ENCODE measurements at places on chromosomes 2 and 18.

DNA sequence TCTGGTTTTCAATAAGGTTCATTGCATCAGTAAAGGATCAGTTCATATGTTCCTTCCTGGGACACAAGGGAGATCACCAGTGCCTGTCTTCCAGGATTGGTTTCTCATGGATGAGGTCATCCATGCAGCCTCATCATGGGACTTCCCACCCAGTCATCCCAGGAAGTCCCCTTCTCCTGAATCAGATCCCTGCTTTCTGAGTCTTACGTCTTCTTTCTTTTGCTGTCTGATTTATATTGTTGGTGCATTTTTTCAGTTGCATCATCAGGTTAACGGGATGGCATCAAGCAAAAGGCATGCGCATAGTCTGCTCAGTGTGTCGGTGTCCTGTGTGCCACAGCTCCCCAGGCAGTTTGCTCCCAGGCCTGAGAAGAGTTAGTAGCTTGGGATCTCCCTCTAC is 105.9 kb downstream of the SOX11 start:
- no peak for DNase-seq

DNA sequence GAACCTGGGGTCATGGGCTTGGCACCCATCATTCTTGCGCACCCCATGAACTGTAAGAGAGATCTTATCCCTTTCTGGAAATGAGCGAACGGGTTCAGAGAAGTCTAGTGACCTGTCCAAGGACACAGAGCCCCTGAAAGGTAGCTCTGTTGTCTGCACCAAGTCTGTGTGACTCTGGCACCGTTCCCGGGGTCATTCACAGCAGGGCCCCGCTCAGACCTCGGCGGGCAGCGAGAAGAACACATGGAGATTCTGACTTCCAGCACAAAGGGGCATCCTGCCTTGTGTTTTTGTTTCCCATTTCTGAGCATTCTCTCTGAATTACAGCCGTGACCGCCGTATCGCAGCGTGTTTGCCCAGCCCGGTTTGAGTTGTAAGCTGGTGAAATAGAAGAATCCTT is 231.7 kb downstream of the KLHL29 start:
- no peak for DNase-seq

DNA sequence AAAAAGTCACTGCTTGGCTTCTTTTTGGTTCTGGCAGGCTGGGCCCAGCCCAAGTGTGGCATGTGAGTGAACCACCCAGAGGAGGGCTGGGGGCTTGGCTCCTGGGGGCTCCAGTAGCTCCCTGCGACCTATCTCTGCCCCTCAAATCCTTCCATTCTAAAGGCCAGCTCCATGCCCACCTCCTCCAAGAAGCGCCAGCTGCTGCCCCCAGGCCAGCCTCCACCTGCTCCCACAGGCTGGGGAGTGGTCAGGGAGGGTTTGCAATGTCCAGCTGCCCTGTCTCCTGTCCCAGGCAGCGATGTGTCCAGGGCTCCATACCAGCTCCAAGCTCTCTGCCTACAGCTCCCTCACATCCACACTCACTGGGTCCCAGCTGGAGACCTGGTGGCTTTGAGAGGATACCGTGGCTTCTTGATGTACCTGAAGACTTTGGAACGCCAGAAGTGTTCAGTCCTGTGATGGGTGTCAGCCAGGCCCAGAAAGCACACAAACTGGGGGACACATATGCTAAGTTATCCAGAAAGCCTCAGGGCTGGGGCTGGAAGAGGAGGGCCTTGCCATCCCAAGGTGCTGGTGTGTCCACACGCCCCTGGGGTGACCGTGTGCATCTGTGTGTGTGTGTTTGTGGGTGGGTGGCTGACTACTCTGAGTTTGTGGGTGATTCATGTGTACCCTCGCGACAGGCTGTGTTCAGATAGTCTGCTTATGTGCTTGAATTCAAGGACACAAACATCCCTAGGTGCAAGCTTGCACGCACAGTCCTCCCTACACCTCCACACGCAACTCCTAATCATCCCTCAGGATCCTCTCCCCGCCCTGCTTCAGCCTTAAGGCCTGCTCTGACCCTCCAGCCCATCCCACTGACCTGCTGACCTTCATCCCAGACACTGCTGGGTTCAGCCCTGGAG is 33.4 kb downstream of the ZFP36L2 start:
- DNase-seq, result no peak

DNA sequence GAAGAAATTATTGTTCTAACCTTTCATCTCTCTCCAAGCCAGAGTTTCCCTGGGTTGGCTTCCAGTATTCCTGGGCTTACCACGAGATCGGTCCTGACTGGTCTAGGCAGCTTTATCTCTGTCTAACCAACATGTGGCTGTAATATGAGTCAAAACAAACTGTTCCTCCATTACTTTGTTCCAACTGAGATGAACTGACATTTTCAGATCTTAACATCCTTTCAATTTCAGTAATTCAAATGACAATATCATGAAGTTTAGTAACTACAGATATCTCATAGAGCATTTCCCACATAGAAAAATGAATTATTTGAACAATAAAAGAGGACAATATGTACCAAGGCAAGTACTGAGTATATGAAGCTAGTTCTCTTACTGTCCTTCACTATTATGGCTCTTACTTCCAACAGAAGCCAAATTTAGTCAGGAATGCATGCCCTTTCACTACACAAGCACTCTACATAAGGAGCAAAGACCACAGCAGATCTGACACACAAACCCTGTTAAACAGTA is 15.5 kb downstream of the SLC25A12 start:
- DNase-seq, result no peak

Data from stimulated activated CD8-positive, alpha-beta memory T cell treated with anti-CD3 and anti-CD28 coated beads, Interleukin-15, amount 100 ng/mL, for 24 hours (primary cell).